ENCODE measurements at places on chromosomes 1 and 21.

DNA sequence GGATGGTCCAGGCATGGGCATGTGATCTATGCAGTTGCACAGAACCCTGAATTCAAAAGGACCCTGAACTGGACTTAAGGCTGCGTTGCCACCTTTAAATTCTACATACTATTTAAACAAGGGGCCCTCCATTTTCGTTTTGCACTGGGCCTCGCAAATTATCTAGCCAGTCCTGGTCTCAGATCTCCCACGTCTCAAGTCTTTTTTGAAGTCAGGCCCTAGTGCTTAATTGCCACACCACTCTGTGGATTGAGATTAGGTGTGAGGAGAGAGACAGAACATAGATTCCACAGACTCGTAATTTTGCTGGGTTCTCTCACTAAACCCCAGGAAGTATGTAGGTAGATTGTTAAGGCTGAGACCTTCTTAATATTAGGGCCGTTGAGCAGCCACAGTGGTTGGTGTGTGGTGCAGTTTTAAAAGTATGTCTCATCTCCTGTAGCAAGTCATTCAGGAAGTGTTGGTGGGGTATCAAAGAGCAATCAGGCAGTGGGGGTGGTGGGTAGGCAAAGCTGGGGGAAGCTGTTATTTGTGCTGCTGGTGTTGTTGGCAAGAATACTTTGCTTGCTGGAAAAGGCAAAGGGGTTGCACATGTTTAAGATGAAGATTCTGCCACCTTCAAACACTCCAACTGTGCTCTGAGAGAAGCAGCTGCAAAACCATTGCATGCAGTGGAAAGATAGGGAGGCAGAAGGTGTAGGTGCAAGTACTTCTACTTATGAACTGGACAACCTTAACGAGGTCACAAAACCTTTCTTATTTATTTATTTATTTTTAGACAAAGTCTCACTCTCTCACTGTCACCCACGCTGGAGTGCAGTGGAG lies 11.2 kb downstream of the CD84 start:
- peak; percentile 67 for DNase-seq

DNA sequence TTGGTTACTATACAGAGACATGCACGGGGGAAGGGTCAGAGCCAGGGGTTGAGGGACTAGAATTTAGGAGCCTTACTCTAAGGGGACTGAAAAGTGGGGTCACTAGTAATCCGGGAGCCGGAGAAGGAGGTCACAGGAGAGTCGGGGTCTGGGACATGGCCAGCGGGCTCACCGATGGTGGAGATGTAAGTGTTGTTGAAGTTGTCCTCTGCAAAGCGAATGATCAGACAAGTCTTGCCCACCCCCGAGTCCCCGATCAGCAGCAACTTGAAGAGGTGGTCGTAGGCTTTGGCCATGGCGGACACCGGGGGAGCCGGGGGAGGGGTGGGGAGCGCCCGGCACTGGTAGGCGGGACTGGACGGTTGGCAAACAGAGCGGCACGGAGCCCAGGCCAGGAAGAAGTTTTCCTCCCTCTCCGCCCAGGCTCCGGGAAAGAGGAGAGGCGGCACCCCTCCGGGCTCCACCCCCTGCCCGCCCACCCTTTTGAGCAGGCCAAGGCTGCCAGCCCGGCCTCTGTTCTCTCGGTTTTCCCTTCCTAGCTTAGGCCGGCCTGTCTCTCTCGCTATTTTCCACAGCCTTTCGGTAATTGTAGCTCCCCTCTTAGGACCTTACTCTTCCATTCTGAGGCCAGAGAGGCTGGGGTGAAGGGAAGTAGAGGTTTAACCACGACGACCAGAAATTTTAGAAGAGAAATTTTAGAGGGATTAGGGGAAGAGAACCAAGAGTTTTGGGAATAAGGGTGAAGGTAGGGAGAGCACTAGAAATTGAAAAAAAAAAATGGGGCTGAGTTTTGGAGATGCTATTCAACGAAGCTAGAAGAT lies at the start of gene RAB13:
TSS of gene RAB13 (minus strand) at position 399 of the 821 bp plus-strand sequence. CDS start at position 296, 103 bp downstream.
- no peak for DNase-seq

DNA sequence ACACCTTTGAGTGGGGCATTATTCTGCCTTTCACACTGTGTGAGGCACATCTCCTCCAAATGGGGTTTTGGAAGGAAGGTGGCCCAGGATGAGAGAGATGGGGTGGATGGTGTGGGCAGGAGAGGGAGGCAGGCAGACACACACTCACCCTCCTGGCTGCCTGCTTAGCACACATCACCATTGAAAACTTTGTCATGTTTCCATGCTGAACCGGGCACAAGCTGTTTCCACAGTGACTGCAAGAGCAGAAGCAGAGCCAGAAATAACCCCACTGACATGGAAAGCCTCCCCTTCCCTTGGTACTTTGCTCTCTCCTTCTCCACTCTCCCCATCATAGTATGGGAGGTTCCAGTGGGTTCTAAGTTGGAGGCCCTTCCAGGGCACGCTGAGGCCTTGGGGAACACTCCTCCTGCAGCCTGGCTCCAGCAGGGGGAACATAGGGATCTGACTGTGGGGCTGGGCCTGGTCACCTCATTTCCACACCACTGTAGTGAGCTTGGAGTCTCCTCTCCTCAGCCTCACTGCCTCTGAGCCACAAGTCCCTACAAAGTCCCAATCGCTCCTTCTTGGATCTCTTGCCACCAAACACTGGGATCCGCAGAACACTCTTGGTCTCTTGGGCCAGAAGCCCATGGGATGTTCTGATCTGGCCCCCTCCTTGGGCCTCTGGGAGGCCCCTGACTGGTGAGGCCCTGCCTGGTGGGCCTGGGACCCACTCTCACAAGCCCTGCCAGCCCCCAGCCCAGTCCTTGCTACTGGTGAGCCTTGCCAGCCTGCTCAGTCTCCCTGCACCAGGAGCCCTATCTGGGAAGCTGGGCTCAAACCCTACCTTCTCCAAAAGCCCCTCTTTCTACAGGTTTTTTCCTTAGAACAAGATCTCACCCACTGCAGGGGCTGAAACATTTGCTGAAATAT lies 163.0 kb upstream of the EDN2 start:
- no peak for DNase-seq

DNA sequence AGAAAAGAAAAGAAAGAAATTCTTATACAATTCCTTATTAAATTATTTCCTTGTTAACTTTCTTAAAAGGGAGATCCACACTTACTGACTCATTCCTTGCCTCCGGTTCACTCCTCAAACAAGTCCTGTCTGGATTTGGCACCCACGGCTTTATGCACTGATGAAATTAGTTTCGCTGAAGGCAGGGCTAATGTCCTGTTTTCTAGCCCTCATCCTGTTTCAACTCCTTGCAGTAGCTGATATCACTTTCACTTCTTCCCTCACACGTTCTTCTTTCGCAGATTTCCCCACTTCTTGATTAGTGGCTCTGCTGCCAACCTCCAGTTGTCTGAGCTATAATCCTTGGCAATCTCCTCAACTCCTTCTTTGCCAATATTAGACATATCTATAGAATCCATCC lies 215.2 kb downstream of the URB2 start:
- no peak for DNase-seq

- DNase-seq = no peak
Observed at GRCh38 chr1:6922096-6922931, 137.1 kb downstream of the CAMTA1 start.

- DNase-seq = no peak
Observed at GRCh38 chr1:30473922-30474817, 249.2 kb downstream of the MATN1 start.

- DNase-seq = no peak
Observed at GRCh38 chr1:13824626-13825025, 124.6 kb downstream of the PRDM2 start.

Measured in activated naive CD8-positive, alpha-beta T cell treated with anti-CD3 and anti-CD28 coated beads, Interleukin-2, amount 50 U/mL, for 24 hours (primary cell).